ENCODE measurements at places on chromosomes 5 and 9.

GRCh38 chr5:172867761-172868435 is 33.8 kb downstream of the ERGIC1 start:
- no peak for DNase-seq

DNA sequence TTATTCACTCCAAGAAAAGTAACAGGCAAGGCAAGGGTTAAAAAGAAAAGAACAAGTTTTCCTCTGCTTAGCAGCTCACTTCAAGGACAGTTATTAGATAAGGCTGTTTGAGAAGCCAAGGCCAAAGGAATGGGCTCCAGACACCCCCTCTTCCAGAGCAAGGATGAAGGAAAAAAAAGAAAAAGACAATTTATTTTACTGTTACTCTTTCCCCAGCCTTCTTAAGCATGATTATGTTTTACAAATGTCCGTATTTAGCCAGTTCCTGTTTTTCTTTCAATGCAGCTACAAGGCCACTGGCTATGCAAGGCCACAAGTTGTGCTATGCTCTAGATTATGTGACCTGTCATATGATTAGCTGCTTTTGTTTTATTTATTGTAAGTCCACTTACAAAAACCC is 106.5 kb upstream of the SIMC1 start:
- no peak for DNase-seq

- peak; percentile 47 for DNase-seq
These were observed 403 bp downstream of the NINJ1 start for GRCh38 chr9:93133681-93134014.

- no peak for DNase-seq
These were observed 208.8 kb downstream of the MELK start for GRCh38 chr9:36781533-36781932.

DNA sequence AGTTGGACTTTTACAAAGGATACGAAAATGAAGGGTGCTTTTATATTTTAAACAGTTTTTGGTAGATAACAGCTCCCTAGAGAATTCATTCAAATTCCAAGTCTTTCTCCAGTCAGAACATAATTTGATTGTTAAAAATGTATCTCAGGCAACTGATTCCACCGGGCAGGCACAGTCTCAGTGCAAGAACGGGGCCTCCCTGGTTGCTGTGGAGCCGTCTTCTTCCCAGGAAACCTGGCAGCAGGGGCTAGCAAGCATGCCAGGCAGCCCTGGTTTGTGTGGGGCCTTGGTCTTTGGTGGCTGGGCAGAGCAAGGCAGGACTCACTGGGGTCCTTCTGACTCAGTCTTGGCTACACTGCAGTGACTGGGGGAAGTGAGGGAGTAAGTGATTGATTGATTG is 143.5 kb downstream of the NXNL2 start:
- no peak for DNase-seq

GRCh38 chr5:89260254-89260653 is 377.3 kb upstream of the MEF2C start:
- no peak for DNase-seq

GRCh38 chr9:35871545-35871944 is 1.3 kb upstream of the OR13J1 start:
- no peak for DNase-seq

DNA sequence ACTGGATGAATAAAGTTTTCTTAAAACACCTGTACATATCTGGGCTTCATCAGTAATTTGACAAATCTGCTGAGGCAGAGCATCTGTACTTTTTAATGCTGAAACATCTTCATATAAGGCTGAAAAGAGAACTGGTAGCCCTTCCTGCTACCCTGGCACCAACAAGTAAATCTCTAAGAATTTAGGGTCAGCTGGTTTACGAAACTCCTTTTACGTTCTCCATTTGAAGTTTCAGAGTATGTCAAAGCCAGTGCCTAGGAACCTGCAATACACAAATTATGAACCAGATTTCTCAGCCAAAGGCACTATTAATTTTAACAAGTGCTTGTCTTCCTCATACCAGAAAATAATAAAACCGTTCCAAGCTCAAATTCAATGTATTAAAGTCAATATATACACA is 3.8 kb downstream of the ZFAND5 start:
- DNase-seq, result no peak

GRCh38 chr9:77643871-77644270 is 4.3 kb downstream of the GNA14 start:
- DNase-seq, result no peak

- DNase-seq, result no peak
These were observed 586.0 kb downstream of the EBF1 start for GRCh38 chr5:158513490-158514318.

DNA sequence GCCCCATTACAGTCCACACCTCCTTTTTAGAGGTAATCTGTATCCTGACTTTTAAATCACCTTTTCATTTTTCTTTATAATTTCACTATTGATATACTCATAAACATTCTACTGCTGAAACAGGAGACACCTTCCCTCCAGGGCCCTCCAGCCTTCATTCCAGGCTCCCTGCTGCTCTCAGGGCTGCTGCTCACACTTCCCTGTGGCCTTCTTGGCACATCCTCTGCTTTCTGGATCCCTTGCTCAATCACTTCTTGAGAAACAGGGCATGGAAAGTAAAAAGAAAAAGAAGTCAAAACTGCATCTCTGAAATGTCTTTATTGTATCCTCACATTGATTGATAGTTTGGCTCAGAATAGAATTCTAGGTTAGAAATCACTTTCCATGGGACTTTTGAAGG is 19.3 kb upstream of the WNT8A start:
- no peak for DNase-seq

DNA sequence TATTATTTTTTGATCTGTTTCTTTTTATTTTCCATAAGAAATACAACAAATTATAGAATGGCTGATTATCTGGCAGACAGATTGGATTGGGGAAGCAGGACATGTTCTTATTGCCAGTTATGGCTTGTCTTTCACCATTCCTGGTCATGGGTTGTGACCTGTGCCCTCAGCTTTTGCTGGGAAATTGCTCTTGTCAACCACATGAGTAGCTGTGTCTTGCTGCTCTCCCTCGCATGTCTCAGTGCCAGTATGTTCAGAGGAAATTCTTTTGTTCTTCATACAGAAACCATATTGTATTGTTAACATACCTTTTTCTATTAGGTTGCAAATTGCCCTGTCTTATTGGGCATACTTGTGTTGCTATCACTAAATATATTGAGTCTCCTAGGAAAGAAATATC is 344.1 kb downstream of the OSTF1 start:
- no peak for DNase-seq

DNA sequence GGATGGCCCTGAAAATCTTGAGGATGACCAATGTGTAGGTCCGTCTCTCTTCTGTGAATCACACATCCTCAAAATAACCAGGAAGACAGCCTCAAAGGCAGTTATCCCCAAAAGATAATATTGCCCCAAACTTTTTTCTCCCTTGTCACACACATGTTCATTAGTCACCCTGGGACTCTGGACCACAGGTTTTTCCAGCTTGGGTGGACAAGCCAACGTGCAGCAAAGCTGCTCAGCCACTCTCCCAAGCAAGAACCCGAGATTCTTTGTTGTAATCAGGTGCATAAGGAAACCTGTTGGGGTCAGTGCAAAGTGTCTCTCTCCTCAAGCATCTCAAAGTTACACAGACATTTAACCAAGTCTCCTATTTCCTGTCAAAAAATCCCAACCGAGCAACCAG is 196.6 kb downstream of the GNA14 start:
- DNase-seq, result no peak

DNA sequence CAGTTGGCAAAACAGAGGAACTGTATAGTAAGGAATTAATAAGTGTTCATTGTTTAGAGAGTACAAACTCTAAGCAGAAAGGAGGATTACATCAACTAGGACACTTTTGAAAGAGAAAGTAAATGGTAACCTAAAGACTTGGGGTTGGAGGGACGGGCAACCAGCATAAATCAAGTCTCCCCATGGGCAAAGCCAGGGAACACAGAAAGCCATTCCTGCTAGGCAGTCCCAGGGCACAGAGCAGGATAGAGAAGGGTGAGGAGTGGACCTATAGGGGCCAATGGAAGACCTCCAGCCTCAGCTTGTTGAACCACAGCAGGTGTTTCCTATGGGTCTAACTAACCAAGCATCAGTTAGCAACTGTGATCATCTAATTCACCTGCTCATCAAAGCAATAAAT is 9.2 kb upstream of the ERAP1 start:
- no peak for DNase-seq

DNA sequence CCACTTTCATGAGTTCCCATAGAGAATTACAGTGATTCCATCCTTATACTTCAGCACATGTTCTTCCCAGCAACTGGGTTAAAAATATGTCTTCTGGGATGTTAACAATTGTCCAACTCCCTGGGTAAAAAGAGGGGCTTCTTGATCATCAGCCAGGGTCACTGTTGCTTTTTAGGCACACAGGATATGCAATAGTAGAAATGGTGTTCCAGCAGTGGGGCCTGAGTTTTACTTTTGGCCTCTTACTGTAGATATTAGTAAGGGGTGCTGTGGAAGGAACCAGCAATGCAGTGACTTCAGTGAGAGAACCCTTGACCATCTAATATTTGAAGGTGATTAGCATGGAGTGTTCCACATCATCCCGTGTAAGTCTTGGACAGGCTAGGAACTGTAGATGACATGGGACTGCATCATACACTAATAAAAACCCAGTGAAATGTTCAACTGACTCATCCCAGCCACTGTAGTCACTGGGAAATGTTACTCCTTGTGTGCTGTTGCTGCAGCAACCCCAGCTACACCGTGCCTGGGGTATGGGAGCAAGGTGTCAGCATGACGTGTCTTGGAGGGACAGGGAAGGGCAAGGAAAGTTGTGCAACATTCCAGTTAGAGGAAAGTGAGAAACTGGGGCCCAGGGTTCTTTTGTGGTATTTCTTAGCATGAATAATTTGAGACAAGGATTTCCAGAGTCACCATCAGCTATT is 610.9 kb downstream of the RAB3C start:
- no peak for DNase-seq

DNA sequence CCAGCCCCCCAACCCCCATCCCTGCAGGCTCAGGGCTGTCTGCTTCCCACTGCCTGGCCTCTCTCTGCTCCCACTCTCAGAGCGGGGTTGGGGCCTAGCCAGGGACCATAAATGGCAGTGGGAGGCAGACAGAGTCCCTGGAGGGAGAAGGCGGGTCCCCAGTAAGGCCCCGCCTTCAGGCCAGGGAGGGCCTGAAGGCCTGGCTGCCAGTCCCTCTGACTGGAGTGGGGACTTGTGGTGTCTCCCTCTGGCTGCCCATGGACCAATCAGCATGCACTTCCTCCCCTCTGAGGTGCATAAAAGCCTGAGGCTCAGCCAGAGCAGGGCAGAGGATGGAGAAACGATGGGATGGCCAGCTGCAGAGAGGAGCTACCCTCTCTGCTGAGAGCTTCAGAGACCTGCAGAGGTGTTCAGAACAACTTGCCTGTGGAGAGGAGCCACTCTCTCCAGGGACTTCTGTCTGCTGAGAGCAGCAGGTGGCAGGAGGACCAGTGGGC is 2.7 kb upstream of the BTNL9 start:
- DNase-seq, result no peak

DNA sequence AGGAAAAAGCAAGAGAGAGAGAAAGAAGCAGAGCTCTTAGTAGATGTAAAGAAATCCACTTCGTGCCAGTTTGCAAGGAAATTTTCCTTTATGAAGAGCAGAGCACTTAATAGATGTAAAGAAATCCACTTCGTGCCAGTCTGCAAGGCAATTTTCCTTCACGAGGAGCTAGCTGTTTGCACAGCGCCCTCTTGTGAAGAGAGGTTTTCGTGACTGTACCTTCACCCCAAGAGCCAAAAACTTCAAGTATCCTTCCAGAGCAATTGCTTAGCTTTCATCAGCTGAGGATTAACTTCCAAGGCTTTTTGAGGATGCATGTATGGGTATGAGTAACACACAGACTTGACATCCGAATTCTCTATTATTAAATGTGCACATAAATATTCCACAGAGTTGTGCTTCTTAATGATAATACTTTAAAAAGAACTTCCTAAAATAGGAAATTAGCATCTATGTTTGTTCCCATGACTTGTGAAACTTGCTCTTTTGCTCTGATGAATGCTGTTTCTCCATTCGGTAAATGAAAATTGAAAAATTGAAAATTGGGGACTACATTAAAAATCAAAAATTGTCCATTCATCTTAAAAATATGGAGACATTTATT is 525.6 kb downstream of the PDE4D start:
- DNase-seq, result peak; percentile 32

DNA sequence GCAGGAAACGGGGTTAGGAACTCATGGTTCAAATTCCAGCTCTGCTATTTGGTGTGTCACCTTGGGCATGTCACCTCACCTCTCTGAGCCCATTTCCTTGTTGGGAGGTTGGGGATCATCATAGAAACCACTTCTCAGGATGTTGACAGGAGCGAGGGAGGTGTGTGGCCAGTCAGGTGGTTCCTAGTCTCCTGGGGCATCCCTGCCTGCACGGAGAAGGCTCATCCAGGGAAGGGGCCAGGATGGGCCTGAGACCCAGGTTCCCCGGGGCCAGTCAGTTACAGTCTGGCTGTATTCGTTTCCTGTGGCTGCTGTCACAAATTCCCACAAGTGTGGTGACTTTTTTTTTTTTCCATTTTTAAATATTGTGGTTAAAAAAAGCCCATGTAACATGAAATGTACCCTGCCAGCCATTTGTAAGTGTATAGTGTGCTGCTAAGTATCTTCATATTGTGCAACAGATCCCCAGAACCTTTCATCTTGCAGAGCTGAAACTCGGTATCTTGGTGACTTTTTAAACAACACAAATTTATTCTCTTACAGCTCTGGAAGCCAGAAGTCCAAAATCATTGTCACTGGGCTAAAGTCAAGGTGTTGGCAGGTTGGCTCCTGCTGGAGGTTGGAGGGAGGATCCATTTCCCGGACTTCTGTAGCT is 78.7 kb upstream of the UNC5A start:
- no peak for DNase-seq

- DNase-seq, result peak; percentile 83
These were observed 9.1 kb downstream of the MAN1B1 start for GRCh38 chr9:137095664-137096517.

DNA sequence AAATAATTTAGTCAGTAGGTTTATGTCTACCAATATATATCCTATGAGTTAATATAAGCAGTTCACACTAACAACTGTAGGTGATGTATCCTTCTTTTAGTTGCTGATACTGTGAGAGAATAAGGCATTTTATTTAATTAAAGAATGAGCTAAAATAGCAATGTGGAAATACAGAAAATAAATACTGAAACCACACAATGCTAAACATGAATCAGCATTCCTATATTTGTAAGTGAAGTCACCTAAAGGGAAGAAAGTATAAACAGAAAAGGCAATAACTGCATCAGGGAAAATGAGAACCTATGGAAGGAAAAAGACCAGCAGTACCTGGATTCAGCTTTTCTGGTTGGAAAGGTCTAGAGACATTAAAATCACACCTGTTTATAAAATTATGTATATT is 336.0 kb downstream of the PDE4D start:
- DNase-seq, result no peak
